ENCODE measurements at places on chromosomes 4 and X.

DNA sequence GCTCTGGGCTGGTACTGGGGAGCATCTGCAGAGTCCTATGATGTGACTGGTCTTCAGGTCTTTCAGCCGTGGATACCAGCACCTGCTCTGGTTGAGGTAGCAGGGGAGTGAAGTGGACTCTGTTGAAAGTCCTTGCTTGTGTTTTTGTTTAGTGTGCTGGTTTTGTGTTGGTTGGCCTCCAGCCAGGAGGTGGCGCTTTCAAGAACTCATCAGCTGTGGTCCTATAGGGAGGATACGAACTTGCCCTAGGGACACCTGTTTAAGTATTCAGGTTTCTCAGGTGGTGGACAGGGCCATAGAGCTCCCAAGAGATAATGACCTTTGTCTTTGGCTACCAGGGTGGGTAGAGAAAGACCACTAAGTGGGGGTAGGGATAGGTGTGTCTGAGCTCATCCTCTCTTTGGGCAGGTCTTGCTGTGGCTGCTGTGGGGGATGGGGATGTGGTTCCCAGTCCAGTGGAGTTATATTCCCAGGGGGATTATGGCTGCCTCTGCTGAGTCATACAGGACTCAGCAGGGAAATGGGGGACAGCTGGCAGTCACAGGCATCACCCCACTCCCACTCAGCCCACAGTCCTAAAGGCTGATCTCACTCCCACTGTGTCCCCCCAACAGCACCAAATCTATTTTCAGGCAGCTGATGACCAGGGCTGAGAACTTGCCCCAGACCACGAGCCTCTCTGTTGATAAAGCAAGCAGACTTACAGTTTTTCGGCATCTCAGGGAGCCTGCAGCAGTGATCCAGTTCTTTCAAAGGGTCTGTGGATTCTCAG, 24.1 kb downstream of the MSMO1 start:
- DNase-seq: no peak

GRCh38 chrX:53412446-53412845, 10.0 kb downstream of the SMC1A start:
- DNase-seq: no peak

DNA sequence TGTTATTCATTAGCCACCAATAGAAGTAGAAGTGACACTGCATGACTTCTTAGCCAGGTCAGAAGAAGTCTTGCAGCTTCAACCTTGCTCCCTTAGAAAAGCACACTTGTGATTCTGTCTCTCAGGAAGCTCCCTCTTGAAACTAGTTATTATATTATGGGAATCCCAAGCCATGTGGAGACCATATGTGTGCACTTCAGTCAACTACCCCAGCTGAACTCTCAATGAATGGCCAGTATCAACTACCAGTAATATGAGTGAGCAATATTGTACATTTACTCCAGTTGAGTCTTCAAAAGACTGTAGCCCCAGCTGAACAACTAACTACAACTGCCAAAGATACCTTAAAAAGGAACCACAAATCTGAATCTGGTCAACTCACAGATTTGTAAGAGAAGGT, 77.1 kb upstream of the GABRA3 start:
- no peak for DNase-seq

DNA sequence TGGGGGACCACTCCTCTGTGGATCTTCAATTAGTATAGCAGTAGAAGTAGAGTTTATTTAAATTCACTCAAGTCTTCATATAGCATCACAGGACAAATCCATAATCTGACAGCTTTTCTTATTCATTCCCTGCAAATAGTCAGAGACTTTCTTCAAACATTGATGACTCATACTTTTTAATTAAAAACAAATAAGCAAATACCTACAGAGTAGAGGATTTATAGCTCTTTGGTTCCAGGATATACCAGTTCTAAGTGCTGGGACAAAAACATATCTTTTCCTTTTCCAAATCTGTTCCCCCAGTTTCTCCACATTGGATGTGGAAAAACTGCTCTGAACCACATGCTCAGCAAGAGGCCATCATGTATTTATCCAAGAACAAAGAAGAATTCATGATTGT, 24.1 kb downstream of the EMCN start:
- DNase-seq: no peak

DNA sequence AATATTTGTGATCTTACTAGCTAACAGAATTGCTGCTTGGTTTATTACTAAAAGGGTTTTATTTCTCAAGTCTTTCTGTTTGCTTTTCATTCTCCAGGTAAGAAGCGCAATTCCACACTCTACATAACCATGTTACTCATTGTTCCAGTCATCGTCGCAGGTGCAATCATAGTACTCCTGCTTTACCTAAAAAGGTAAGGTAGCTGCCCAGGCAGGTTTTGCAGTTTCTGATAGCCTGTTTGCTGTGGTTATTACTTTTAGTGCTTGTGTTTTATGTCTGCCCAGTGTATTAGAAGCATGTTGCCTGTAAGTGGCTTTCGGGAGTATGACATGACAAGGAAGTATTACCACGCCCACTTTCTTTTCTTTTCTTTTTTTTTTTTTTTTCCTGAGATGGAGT, 46.4 kb downstream of the IL13RA1 start:
- DNase-seq: no peak

GRCh38 chrX:3713937-3714434, 537 bp upstream of the PRKX start:
- DNase-seq: no peak

- DNase-seq: no peak
Measured at GRCh38 chr4:15343581-15343980, 84.3 kb upstream of the C1QTNF7 start.

DNA sequence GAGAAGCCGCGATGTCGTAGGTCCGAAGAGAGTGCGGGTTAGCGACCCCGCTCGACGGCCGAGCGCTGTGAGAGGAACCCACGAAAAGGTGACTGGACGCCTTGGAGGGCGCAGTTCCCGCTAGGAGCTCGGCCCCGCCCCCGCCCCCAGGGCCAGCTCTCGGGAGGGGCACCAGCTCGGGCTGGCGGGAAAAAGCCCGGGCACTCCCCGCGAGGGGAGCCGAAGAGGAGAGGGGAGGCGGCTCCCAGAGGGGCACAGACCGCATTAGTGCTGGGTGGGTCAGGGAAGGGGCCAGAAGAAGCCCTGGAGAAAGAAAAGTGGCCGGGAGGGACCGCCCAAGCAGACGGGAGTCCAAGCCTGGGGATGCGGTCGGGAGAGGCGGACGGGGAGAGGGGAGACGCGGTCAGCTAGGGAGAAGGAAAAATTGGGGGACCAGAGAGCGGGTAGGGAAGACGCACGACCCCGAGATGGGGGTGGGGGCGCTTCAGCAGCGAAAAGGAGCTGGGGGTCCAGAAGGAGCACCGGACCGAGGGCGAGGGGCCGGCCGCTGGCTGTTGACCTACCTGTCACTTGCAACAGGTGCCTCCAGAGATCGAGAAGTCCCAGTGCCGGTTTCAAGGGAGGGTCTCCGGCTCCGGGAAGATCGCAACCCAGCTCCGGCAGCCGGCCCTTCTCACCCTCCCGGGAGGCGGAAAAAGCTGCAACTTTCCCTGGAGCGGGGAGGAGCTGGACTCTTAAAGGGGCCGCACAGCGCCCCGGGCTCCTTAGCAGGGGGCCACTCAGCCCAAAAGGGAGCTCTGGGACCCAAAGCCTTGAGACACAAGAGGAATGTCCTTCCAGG, at the start of gene SYTL4:
Gene SYTL4, minus strand, starts transcription at position 681 of the 841 bp plus-strand sequence. CDS start 30,084 bp downstream, outside the sequence.
- no peak for DNase-seq

DNA sequence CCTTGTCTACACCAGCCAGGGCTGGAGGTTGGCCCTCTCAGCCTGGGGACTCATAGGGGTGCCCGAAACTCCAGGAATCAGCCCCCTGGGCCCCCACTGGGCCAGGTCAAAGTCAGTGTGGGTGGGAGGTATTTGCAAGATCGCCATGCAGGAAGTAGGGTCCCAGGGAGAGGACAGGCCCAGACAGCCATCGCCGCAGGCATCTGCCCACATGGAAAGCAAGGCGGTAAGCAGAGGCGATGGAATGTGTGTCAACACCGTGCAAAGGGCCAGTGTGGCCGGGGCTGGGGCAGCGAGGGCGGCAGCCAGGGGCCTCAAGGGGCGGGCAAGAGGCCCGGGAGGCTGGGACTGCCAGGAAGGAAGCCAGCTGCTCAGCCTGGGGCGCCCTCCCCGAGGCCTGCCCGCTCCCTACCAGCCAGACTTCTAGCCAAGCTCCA, 19.3 kb upstream of the DUSP9 start:
- DNase-seq: no peak

- no peak for DNase-seq
Measured at GRCh38 chr4:61276029-61276428, 75.9 kb downstream of the ADGRL3 start.

DNA sequence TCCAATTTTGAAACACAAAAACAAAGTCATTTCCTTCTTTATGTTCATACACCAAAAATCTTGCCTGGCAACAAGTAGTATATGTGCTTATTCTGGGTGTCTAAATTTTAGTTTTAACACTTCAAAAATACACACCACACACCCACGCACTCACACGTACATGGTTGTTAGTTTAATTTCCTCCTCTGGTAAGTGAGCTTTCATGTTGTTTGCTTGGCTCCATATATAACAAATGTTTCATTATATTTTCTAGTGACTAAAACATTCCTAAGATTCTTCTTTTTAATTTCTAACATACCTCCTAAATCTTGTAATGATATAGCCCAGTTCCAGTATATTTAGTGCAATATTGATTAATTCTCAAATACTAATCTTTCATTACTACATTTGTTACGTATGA, 80.9 kb downstream of the PRDM5 start:
- DNase-seq: no peak

GRCh38 chr4:162645381-162645780, 481.6 kb upstream of the FSTL5 start:
- DNase-seq: no peak

GRCh38 chr4:105551965-105552746, at the start of gene ARHGEF38:
Gene ARHGEF38 (plus strand): TSS chr4:105552620. CDS start chr4:105552766, 146 bp downstream.
- DNase-seq: no peak

- DNase-seq: no peak
Measured at GRCh38 chr4:128571747-128572146, 237.8 kb upstream of the JADE1 start.

DNA sequence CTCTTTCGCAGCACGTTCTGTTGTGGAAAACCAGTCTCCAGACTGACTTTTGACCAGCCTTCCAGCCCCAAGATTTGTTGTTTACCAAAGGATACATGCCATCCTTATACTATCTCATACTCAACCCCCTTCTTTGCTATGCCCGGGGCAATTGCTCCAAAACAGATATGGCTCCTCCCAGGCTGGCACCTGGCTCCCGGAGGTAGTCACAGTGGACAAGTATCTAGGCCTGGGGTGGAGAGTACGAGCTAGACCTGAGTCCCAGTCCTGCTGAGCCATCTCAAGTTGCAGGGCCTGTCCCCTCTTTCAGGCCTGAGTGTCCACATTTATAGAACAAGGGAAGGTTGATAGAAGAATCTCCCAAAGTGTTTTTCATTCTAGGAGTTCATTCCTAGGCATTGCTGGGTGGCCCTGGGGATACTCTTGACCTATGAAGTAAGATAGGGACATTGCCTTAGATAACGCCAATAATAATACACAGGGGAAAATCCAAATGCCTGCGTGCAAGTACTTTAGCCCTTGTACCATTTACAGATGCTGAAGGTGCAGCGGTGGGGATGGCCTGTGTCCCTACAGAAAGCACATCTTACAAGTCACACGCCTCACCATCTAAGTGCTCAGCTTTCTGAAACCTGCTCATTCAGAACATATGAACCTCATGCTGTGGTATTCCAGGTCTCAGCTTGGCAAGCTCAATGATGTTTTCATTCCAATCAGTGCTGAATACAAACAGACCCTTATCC, 136.7 kb upstream of the MAMLD1 start:
- DNase-seq: no peak

GRCh38 chrX:135330706-135331105, 21.4 kb downstream of the ETDC start:
- no peak for DNase-seq

DNA sequence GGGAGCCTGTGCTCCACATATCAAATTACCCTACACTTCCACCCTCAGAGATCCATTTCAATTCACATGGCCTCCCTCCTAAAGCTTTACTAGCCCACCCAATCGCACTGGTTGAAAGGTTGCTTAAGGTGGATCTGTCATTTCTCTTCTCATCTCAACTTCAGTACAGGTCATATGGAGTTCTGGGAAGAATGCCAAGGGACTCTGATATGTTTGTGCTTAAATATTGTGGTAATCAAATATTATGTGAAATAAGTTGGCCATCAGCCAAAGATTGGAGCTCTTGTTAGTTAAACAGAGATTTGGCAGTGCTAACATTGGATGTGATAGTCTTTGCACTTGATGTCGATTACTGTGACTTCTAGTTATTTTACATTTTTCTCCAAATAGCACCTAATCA, 20.5 kb downstream of the SEPTIN6 start:
- DNase-seq: peak; percentile 64

DNA sequence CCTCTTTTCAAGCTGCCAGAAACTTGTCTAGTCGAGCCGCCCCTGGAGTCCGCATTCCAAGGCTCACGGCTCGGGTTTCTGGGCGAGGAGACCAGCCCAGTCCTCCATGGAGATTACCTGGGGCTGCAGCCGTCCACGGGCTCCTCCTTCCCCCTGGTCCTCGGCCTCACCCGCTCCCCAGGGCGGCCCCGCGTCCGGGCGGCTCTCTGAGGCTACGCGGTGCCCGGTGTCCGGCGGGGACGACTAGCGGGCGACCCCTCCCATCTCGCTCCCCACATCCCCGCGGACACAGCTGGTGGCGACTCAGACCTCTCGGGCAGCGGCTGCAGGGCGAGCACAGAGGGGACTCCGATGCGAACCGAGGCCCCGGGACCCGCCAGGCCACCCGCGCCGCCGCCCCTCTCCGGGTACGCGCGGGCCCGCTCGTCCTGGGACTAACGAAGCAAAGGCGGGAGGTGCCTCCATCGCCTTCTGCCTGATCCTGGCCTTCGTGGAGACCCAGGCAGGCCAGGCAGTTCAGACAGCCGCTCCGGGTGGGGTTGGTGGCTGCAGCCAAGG, 159.4 kb downstream of the TRAM1L1 start:
- DNase-seq: no peak

GRCh38 chr4:139977838-139978609, 176.0 kb downstream of the MAML3 start:
- DNase-seq: no peak

DNA sequence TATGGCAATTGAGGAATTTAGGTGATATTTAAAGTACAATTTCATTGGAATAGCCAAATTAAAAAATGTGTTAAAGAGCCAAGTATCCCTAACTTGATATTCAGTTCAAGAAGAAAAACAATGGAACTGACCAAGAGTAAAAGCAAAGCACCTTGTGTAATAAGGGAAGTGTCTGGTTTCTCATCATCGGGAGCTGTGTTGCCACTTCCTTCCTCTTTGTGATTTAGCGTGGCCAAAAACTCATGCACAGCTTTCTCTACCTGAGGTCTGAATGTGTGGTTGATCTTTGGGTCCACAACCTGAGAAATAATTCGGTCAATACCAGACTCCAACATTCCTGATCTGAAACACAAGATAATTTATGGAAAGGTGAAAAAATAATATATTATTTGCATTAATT, 12.4 kb downstream of the BOD1L1 start:
- no peak for DNase-seq
